ENCODE measurements at places on chromosomes 6 and 20.

GRCh38 chr6:56764081-56764566 lies 121.4 kb upstream of the DST start:
- no peak for DNase-seq

DNA sequence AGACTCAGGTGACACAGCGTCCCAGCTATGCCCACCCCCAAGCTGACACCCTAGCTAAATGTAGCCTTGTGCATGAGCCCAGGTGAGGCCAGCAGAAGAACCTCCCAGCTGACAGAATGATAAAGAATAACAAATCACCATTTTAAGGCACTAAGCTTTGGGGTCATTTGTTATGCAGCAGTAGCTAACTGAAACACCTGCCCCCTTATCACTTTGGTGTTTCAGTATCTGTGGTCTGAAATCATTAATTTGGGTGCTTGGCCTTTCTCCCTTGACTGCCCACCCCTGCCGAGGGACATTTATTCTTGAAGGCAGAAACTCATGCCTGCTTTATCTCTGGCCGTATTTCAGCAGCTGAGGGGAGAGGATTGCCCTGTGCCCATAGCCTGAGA lies 30.0 kb downstream of the DACT2 start:
- DNase-seq: no peak

GRCh38 chr6:39870950-39871349 lies 63.3 kb downstream of the MOCS1 start:
- DNase-seq: no peak

- DNase-seq: no peak
Measured at GRCh38 chr6:168095171-168095691, 16.2 kb upstream of the FRMD1 start.

DNA sequence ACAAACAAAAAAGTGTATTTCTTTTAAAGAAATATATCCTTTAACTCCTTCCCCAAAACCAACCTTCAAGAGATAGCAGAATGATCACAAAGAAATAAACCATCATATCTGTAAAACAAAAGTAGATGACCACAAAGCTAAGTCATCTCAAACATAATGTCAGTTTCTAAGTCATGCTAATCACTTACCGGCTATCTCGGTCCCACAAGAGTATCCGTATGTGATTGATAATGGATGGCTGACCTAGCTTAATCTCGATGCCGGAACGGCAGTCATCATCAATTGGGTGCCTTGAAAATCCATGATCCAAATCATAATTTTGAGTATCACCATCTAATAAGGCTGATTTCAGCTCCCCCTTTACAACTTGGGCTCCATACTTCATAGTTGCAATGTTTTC lies 59.7 kb downstream of the BTBD9 start:
- no peak for DNase-seq

- DNase-seq: no peak
Measured at GRCh38 chr6:130381459-130382380, 15.9 kb downstream of the TMEM200A start.

DNA sequence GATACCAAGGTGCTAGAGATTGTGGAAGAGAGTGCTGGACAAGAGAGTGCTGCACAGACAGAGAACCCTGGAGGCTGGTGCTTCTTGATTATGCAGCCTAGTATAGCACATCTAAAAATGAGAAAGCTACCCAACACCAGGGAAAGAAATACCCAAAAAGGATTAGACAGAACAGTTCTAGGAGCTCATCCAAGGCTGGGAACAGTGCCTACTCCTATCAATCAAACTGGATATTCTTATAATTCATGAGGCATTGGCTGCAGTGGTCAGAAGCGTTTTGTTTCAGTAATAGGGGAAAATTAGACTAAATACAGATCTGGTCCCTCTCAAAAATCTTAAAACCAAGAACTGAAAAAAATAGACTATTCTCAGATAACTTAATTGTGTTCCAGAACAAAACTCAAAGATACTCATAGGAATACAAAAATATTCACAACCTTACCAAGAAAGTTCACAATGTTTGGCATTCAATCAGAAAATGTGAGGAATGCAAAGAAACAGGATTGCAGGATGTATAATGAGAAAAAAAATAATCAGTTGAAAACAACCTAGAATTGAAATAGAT lies 222.9 kb downstream of the EPHA7 start:
- no peak for DNase-seq

DNA sequence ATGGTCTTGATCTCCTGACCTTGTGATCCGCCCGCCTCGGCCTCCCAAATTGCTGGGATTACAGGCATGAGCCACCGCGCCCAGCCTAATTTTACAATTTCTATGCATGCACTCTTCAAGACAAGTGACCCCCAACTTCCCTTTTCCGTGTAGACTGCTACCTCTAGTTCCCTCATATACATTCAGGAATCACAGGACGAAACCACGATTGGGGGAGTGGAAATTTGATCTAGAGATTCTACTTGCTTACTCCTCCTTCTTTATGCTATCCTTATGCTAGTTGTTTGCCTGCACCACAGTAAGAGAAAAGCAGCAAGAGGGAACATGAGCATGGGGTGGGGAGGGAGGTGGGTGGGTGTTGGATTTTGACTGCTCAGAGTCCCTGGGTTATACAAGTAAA lies 34.9 kb downstream of the OSTM1 start:
- DNase-seq: no peak
